ENCODE measurements at places on chromosomes 5 and 9.

- no peak for DNase-seq
These were observed 228.7 kb downstream of the ADAMTS6 start for GRCh38 chr5:65252977-65253376.

DNA sequence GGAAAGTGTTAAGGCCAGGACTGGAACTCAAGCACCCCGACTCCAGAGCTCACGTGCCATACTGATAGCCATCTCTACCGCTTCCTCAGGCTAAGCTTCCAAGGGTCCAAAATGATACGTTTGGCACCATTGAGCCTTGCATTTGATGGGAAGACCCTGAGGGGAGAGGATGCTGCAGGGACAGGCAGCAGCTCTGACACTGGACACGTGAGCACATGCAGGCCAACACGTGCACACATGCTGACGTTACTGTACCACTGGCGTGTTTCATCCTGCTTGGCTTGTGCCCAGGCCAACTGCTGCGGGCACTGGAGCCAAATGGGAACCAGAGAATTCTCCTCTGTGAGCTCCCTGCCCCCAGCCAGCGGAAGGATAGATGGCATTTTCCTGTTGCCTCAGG is 5.2 kb downstream of the FAT2 start:
- no peak for DNase-seq

DNA sequence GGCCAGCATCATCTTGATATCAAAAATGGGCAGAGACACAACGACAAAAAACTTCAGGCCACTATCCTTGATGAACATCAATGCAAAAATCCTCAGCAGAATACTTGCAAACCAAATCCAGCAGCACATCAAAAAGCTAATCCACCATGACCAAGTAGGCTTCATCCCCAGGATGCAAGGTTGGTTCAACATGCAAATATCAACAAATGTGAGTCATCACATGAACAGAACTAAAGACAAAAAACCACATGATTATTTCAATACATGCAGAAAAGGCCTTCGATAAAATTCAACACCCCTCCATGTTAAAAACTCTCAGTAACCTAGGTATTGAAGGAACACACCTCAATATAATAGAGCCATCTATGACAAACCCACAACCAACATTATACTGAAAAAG is 8.5 kb downstream of the MTREX start:
- no peak for DNase-seq

GRCh38 chr5:154375329-154376008 is 70.3 kb upstream of the SAP30L start:
- DNase-seq: no peak

DNA sequence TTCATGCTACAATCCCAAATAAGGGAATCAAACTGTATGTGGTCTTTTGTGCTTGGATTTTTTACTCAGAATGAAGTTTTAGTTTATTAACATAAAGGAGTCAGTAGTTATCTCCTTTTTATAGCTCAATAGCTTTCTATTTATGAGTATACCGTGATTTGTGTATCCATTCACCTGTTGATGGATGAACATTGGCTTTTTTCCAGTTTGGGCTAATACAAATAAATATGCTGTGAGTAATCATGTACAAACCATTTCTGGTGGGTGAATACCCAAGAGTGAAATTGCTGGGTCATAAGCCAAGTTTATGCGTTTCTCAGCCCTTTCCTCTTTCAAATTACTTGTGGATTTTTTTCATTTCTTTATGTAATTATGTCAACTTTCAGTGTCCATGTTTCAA is 395.3 kb downstream of the OSTF1 start:
- DNase-seq: no peak

- no peak for DNase-seq
These were observed 13.2 kb upstream of the FBP2 start for GRCh38 chr9:94606646-94607422.

GRCh38 chr5:140205952-140206351 is 31.0 kb downstream of the CYSTM1 start:
- DNase-seq: no peak

DNA sequence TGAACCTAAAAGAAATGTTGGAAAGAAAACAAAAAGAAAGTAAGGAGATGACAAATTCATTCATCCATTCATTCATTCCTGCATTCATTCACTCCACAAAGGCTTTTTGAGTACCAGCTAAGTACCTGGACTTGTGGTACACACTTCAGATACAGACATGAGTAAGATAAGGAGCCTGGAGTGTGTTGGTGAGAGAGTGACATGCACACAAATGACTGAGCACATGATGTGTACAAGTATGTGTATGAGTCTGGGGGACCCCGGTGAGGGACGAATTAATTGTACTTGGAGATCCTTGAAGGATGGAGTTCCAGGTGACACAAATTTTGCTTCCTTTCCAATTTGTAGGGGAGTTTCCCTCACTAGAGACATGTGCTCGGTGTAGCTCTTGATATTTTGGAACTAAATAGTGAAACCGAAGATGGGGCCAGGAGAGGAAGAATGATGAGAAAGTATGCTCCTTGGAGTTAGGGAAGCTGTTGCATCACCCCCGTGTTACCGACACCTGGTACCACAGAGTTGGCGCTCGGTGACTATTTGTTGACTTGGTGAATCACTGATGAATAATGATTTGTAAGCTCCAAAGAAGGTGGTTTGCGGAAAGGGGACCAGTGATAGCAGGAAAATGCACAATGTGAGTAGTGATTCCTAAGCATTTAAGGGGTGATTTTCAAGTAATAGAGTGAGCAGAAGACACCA is 509.8 kb downstream of the CCDC171 start:
- DNase-seq: no peak

GRCh38 chr5:1436036-1436435 is 9.2 kb downstream of the SLC6A3 start:
- no peak for DNase-seq

- no peak for DNase-seq
These were observed 84.2 kb upstream of the PCSK1 start for GRCh38 chr5:96517295-96517694.

GRCh38 chr9:84711398-84711777 is 41.9 kb downstream of the NTRK2 start:
- DNase-seq: no peak

DNA sequence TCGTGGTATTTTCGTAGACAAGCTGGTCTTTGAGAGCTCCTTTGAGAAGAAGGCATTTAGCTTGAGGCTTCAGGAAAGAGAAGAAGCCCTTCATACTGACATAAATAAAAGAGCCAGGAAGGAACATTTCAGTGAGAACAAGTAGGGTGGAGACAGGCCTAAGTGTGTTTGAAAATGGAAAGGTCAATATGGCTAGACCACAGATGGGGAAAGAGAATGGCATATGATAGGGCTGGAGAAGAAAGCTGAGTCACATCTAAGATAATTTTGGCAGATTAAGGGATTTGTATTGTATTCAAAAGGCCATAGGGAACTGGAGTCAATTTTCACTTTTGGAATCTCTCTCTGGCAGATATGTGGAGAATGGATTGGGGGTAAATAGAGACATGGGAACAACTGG is 374.9 kb downstream of the TMEM38B start:
- no peak for DNase-seq

DNA sequence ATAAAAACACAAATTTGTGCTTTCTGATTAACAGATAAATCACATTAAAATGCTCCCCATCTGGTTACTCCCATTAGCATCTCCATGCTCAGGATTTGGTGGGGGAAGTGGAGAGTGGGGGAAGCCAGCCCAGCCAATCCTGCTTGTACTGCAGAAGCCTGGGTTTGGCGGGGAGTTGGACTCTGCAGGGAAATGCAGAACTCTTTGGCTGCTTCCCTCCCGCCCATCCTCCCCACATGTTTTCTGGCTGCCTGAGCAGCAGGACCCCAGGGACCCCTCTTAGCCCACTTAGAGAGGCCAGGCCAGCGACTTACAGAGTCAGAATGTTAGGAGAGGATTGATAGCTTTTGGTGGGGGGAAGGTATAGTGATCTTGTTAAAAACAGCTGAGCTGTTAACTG is 59.5 kb upstream of the FOXI1 start:
- DNase-seq: no peak
